Stimulated activated naive B cell treated with anti-CD40 and anti-IgM and Interleukin-4, amounts not matched to agents 10 μg/mL and 1 μg/mL and 100 μg/mL, for 72 hours (primary cell): ENCODE measurements at places on chromosomes 5 and 9.

DNA sequence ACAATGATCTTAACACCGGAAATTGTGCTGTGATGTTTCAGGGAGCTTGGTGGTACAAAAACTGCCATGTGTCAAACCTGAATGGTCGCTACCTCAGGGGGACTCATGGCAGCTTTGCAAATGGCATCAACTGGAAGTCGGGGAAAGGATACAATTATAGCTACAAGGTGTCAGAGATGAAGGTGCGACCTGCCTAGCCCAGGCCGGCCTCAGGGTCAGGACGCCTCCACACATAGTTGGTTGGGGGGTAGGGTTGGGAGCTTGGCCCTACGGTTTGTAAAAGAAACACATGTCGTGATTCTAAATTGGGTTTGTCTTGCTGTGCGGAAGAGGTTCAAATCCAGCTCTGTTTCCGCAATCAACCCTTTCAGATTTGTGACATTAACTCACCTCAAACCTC, 6.6 kb downstream of the FCN2 start:
- peaks cover 78% of the 10 kb centered on the region for H3K27me3 ChIP-seq
- DNase-seq: no peak
- peaks cover 5% of the 10 kb centered on the region for H3K4me1 ChIP-seq
- H3K36me3 ChIP-seq: no peaks in the 10 kb centered on the region
- no peak overlapping the region for H3K27ac ChIP-seq

DNA sequence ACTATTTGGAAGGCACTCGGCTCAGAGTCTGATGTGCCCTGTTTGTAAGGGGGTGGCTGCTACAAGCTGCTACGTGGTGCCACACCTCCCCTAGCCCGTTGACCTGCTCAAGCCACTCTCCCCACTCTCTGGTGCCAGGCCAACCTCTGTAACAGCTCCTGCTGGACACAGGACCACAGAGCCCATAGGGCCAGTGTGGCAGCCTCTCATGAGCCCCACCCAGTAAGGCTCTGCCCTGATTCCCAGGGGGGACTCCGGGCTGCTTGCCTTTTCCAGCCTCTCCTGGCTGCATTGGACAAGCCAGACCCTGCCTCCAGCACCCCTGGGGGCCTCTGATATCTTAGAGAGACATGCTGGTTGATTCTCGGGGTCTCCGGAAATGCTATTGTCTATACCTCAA, 53.3 kb upstream of the ANGPTL2 start:
- no peaks in the 10 kb centered on the region for H3K4me1 ChIP-seq
- peaks cover 8% of the 10 kb centered on the region for H3K36me3 ChIP-seq
- H3K4me3 ChIP-seq: no peak overlapping the region
- no peak for DNase-seq
- no peaks in the 10 kb centered on the region for H3K27me3 ChIP-seq

DNA sequence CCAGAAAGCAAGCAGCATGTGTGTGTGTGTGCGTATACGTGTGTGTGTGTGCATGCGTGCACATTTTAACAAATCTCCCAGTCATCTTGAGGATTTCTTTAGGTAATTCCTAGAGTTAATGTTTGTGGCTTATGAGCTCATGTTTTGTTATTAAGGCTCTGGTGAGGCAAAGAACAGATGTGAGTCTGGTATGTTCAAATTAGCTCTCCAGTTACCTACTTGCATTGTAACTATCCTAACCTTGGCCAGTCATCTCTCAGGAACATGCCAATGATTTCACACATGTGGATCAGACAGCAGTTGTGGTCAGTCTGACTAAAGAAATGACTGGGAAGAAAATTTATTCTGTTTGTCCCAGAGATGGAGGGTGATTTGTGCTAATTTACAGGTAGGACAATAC, 163.1 kb downstream of the IZUMO3 start:
- no peak overlapping the region for H3K4me3 ChIP-seq
- no peaks in the 10 kb centered on the region for H3K27me3 ChIP-seq
- H3K4me1 ChIP-seq: no peaks in the 10 kb centered on the region

DNA sequence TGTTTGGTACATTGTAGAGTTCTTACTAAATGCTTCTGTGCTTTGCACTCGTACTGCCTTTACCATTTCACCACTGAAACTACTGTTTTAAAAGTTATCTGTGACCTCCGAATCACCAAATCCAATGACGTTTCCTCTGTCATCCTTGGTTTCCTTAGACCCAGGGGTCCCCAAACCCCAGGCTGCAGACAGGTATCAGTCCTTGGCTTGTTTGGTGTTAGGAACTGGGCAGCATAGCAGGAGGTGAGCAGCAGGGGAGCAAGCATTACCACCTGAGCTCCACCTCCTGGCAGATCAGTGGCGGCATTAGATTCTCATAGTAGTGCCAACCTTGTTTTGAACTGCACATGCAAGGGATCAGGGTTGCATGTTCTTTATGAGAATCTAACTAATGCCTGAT, 26.8 kb upstream of the APC start:
- no peaks in the 10 kb centered on the region for H3K27me3 ChIP-seq
- DNase-seq: no peak
- no peak overlapping the region for H3K27ac ChIP-seq
- H3K36me3 ChIP-seq: peaks cover 4% of the 10 kb centered on the region
- peaks cover 68% of the 10 kb centered on the region for H3K4me1 ChIP-seq

GRCh38 chr9:35162605-35163315, 951 bp downstream of the UNC13B start:
- H3K4me1 ChIP-seq: peaks cover 9% of the 10 kb centered on the region
- H3K4me3 ChIP-seq: peak overlapping the region; percentile 88
- H3K27ac ChIP-seq: no peak overlapping the region

DNA sequence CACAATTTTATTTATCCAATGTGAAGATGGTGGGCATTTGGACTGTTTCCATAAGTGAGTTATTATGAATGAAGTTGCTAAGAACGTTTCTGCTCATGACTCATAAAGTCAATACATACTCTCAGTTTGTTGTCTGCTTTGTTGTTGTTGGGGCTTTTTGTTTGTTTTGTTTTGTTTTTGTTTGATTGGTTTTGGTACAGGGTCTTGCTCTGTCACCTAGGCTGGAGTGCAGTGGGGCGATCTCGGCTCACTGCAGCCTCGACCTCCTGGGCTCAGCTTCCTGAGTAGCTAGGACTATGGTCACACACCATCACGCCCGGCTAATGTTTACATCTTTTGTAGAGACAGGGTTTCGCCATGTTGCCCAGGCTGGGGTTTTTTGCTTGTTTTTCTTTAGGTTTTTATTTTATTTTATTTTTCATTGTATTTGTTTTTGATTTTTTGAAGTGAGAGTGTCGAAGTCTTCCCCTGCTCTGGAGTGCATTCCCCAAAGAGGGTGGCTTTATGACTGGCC, 18.0 kb downstream of the TRIM7 start:
- H3K27me3 ChIP-seq: peaks cover 15% of the 10 kb centered on the region
- peak overlapping the region; percentile 100 for H3K27ac ChIP-seq
- peak overlapping the region; percentile 90 for H3K4me3 ChIP-seq
- H3K36me3 ChIP-seq: peaks cover 30% of the 10 kb centered on the region
- H3K4me1 ChIP-seq: peaks cover 73% of the 10 kb centered on the region
